EH (cell line): ENCODE measurements at places on chromosomes 7 and 10.
A peak's percentile ranks its signal among the peaks of the same experiment; 100 is the strongest.

DNA sequence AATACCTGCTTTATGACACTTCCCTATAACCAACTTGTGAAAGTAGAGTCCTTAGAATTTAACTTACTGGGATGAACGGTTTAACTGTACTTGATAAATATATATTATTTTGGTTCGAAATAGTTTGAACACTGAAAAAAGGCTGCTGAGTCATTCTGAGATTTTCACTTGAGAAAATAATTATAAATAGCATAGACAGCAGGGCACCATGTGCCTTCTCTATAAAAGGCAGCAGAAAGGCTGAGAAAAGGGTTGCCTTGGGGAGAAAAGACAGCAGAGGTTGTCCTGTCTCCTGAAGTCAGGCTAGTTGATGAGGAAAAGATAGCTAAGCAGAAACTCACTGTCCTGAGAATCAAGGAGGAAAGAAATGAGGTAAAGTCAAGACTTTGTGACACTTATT is 92.4 kb downstream of the CTTNBP2 start:
- peak; percentile 5 for DNase-seq

- DNase-seq = no peak
Observed at GRCh38 chr7:158766570-158767281, 62.1 kb upstream of the NCAPG2 start.

GRCh38 chr10:89837165-89838043 is 136.0 kb downstream of the KIF20B start:
- peak; percentile 26 for DNase-seq

DNA sequence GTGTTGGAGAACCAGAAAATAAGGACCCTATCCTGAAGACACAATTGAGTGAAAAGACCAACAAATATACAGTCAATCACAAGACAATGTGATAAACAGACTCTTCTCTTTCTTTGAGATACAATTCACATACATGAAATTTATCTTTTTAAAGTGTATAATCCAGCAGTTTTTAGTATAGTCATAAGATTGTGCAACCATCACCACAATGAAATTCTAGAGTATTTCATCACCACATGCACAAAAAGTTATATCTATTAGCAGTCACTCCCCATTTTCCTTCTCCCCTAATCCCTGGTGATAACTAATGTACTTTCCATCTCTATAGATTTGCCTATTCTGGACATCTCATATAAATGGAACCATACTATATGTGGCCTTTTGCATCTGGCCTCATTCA is 8.2 kb upstream of the SORBS1 start:
- no peak for DNase-seq

DNA sequence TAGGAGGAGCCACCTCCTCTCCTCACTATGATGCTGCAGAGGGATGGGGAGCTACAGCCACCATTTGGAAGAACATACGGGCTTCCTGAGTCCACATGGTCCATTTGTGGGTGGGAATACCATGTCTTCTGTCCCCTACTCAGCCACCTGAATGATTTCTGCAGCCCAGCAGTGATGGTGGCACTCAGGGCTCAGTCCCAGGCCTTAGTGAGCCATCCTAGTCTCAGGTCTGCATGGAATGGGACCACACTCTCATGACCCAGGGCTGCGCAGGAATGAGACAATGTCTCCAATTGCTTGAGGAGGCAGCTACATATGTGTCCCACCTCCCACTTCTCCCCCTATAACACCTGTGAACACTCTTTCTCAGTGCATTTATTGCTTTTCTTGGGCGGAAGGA is 4.8 kb downstream of the SFTPA1 start:
- DNase-seq = no peak

DNA sequence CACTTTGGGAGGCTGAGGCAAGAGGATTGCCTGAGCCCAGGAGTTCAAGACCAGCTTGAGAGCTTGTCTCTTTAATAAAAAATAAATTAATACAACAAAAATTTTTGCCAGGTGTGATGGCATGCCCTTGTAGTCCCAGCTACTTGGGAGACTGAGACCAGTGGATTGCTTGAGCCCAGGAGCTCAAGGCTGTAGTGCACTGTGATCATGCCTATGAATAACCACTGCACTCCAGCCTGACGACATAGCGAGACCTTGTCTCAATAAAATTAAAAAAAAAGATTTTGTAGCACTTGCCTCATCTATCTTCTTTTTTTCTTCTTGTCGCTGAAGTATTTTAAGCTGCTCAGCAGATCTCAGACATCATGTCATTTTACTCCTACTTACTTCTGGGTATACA is 26.3 kb downstream of the CREM start:
- DNase-seq = no peak

GRCh38 chr7:75650062-75650461 is 88.7 kb downstream of the HIP1 start:
- no peak for DNase-seq

- no peak for DNase-seq
Observed at GRCh38 chr10:14548474-14548873, 217.8 kb upstream of the FRMD4A start.

DNA sequence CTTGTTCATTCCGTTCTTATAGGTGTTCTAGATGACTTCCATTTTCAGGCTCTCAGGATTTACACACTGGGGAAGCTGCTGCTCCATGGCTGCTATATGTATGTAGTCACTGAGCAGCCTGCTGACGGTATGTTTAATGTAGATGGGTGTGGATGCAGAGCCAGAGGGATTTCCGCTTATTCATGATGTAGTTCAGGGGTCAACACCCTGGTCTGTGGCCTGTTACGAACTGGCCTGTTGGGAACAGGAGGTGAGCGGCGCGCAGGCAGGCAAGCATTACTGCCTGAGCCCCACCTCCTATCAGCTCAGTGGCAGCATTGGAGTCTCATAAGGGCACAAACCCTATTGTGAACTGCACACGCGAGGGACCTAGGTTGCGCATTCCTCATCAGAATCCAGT is 33.9 kb downstream of the DNAJB6 start:
- no peak for DNase-seq

DNA sequence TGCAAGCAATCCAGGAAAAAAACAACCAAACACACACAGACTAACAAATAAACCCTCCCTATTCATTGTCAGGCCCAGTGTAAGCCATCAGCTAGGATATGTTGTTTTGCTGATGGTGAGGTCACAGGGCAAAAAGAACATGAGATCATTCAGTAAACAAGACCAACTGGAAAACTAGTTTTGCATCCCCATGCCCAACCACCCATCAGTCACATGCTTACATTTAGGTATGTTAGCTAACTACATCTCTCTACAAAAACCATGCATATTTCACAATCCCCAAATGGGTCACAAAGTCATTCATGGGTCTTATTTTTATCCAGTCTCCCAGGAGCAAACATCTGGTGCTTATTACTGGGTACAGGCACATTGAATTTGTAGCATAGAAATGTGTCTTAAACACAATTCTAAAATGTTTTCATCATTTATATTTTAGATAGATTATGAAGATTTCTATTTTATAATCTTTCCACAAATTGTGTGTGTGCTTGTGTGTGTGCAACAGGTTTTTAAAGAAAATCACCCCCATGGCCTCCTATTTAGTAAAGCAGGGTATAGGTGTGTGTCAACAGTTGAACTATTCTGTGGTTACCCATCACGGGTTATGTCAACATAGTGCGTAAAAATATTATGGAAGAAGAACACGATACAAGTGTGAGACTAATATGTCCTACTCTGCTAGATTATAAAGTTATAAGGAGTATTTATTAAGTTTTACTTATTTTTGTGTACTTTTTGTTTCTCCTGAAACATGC is 103.8 kb upstream of the AKR1E2 start:
- peak; percentile 76 for DNase-seq

DNA sequence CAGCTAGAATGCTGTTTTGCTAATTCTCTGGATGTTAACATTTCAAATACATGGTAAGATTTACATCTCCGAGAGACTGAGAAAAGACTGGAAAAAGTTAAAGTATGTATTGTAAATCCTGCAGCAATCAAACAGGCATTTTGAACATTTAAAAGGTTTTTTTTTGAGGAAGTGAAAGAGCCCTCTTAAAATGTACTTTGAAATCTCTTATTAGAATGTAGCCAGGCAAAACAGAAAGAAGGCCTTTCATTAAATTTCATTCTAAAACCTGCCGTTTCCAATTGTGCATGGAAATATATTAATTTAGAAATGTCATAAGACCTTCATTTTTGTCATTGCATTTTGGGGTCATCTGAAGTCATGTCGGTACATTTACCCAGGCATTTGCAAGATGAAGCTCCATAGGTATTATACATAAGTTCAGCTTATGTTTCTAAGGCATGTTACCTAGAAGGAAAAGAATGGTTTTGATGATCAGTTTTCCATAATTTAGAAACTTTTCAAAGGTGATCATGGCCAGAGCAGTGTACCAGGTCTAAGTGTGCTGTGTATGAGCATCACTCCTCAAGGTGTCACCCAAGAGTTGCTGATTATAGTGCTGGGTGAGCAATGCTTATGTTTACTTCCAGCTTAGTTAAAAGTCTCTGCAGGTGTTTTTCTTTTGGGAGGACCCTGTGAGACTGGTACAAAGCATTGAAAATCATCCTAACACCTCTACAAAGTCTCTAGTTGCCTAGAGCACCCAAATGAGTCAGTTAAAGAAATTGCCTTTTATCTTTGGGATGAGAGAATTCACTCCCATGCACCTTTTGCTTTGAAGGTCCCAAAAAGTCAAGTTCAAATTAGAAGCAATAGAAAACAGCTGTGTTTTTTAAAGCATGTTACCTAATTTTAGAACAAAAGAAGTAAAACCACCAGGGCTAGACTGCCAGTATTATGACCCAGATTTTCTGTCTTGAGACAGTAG is 7.1 kb downstream of the ZNF736 start:
- no peak for DNase-seq

GRCh38 chr7:134085311-134085710 is 41.8 kb upstream of the LRGUK start:
- no peak for DNase-seq

DNA sequence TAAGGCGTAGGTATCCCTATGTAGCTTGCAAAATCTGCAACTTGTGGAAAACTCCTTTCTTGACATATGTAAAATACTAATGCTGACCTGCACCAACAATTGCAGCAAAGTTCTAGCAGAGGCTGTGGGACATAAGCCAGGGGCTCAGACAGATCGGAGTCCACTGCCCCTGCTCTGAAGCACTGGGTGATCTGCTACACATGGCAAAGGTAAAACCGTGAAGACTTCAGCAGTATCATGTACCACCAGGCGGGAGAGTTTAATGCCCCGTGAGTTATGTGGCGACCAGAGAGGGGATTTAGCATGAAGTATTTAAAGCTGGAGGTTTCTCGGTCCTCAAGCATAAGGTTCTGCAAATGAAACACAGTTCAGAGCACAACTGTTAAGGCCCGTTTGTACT is 76.4 kb downstream of the ABCC2 start:
- DNase-seq = no peak

DNA sequence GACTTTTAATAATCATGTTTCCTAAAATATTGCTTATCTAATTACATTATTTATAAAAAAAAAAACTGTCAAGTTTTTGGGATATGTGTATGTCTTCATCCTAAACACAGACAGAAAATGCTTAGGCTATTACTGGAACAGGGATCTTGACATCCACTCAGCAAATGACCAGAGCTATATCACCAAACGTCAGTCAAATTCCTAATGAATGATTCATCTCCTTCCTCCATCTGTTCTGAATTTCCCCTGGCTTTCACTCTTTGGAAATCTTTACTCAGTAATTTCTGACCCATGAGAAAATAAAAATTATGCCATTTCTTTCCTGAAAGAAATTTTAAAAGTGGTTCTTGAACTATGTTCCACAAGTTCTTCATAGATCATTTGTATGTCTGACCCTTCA is 552.4 kb upstream of the KCND2 start:
- DNase-seq = peak; percentile 0

GRCh38 chr7:26022982-26023381 is 129.0 kb upstream of the NFE2L3 start:
- no peak for DNase-seq

DNA sequence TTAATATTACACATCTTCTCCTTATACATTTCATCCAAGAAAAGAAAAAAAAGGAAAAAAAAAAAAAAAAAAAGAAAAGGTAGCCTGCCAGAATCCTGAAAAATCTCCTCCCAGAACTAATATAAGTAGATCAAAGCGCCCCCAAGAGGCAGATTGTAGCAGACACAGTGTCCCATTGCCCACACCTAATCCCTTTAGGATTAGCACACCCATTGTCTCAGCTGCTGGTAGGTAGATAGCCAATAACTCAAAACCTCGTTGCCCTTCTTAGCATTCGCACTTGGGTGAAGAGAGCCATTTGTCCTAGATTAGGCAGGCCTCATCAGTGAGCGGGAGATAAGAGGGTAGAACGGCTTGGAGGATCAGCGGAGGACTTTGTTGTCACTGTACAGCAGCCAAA is 100.2 kb upstream of the SORCS1 start:
- DNase-seq = no peak

GRCh38 chr7:36667007-36667745 is 57.1 kb downstream of the AOAH start:
- peak; percentile 48 for DNase-seq

DNA sequence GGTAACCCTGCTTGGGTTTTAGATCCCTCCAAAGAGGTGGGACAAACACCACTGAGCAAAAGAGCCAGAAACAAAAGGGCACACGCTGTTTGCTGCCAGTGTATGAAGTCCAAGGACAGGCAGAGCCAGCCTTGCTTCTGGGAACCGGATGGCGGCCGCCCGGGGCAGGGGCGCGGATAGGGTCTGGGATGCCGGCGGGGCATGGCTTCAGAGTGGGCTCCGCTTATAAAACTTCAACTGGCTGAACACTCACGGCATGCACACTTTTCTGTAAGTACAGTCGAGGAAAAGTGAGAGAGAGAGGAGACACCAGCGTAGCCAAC is 62.6 kb downstream of the ASB13 start:
- no peak for DNase-seq

DNA sequence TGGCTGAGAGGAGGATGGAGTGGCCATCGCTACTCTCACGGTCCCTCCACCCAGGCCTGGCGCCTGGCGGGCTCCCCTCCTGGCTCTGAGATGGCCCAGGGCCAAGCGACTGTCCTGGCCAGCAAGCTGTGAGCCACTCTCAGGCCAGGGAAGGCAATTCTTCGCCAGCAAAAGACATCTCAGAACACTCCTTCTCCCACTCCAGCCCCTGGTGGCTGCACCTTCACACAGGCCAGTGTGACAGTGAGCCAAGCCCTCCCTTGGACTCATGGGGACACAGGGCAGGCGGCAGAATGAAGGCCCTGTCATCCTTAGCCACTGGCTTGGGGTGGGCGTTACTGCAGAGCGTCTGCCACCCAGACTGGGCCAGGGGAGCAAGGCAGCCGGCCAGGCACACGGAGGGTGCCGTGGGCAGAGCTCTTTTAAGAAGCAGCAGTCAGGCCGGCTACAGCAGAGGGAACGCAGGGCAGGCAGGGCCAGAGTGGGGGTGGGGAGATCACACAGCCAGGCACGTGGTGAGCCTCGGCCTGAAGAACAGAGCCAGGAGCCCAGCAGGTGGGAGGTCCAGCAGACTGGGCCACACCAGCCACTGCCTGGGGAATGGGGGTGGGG is 14.4 kb downstream of the STK32C start:
- DNase-seq = no peak
